ENCODE measurements at places on chromosomes 7 and 10.

GRCh38 chr7:15015545-15016314 lies 113.2 kb upstream of the DGKB start:
- DNase-seq = no peak

DNA sequence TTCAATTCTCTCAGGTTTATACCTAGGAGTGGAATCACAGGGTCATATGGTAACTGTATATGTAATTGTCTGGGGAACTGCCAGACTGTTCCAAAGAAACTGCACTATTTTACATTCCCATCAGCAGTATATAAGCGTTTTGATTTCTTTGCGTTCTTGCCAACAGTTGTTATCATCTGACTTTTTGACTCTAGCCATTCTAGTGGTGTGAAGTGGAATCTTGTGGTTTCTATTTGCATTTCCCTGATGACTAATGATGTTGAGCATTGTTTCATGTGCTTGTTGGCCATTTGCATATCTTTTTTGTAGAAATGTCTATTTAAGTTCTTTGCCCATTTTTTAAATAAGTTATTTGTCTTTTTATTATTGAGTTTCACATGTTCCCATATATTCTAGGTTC lies 44.3 kb upstream of the ZC3HAV1 start:
- no peak for DNase-seq

- no peak for DNase-seq
Measured at GRCh38 chr7:132436121-132436520, 140.1 kb downstream of the PLXNA4 start.

DNA sequence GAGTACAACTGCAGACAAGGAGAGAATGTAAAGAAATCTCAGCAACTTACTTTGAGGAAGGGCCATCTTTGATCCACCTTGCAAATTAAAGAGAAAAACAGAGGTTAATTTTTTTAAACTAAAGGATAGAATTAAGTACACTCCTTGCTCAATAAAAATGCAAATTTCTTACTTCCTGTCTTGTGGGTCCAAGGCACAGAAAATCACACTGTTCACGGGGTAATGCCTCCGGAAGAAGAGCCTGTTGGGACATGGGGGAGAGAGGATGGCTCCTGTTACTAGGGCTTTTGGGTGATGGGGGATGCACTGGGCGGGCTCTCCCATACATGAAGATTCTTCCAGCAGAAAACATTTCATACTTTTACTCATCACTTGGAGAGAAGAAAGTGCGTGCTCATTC lies 301.8 kb downstream of the TNS3 start:
- no peak for DNase-seq

- no peak for DNase-seq
Measured at GRCh38 chr10:117218654-117219053, 21.4 kb downstream of the KCNK18 start.

DNA sequence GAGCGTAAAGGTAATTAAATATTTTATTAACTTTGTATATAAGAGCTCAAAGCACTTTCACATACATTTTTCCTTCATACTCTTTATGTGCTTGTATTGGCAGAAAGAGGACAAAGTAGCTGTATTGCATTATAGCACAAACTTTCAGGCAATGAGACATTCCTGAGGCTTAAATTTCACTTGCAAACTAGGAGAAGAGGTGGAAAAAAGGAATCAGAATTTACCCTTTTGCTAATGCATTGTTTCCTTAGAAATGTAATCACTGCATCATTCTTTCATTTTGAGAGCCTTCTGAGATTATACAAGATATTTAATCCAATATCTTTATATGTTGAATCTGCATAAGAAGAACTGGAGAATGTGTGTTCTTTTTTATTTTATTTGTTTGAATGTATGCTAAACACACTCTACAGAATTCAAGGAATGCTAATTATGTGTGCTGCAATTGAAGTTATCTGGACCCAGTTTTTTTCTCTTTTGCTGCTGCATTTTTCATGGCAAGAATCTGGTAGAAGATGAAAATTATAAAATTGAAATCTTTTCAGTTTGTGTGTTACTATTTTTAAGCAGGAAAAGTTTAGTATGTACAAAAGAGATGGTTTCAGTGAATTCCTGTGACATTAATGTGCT lies 185.1 kb downstream of the NXPH1 start:
- DNase-seq = no peak

DNA sequence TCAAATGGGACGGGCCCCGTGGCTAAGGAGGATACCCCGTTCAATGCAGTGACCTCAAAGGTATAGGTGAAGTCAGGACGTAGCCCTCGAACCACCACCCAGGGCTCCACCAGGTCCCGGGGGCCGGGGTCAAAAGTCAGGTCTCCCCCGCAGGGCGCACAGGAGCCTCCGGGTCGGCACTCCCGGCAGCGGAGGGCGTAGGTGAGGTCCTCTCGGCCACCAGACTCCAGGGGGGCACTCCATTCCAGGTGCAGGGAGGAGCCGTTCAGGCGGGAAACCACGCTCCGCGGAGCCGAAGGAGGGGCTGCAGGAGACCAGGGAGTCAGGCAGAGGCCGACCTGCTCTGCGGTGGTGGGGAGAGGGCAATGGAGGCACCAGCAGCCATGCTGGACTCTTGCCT lies 7.7 kb downstream of the EPHB4 start:
- no peak for DNase-seq

DNA sequence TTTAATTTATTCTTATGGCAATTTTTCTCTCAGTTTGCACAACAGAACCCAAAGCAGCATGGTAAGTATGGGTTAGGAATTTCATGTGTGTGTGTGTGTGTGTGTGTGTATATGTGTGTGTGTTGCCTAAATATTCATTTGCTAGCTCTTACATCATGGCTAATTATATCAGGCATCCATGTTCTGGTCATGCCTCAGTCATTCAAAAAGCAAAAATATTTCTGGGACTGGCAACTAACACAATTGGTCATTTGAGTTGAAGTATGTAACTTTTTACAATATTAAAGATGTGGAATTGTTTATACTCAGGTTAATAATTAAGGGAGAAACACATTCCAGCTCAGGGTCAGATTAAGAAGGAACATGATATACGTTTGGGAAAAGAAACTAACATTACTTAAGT lies 67.6 kb upstream of the PHYHIPL start:
- no peak for DNase-seq

DNA sequence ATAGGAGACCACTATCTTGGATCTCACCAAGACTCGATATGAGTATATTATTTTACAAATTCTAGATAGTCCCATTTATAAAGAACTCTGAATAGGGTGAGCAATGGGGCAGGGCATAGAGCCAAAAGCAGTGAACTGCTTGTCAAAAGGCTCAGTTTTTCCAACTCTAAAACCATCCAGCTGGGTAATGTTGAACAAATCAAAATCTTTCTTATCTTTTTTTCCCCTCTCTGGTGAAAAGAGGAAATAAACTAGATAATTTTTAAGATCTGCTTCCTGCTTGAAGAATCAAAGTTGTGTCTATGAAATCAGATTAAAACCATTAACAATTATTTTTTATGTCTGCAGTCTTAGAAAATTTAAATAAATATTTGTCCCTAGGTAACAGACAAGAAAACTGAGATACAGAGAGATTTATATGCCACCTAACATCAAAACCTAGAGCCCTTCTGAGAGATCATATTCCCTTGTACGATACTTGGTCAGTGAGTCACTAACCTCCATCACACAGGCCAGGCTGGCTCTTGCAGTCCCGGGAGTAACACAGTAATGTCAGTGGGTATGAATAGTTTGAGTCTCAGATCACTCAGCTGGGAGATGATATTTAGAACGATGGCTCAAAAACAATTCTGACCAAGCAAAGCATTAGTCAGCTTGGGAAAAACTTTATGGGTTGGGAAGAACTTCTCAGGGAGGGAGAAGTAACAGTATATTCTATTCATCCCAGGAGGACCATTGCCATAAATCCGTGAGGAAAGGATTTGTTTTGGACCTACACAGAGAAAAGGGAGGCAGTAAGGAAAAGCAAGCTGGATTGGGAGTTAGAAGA lies 178.8 kb downstream of the REEP3 start:
- no peak for DNase-seq

- DNase-seq = no peak
Measured at GRCh38 chr7:158815083-158815799, 14.1 kb downstream of the ESYT2 start.

GRCh38 chr7:11171569-11172192 lies 198.0 kb downstream of the PHF14 start:
- DNase-seq = no peak

DNA sequence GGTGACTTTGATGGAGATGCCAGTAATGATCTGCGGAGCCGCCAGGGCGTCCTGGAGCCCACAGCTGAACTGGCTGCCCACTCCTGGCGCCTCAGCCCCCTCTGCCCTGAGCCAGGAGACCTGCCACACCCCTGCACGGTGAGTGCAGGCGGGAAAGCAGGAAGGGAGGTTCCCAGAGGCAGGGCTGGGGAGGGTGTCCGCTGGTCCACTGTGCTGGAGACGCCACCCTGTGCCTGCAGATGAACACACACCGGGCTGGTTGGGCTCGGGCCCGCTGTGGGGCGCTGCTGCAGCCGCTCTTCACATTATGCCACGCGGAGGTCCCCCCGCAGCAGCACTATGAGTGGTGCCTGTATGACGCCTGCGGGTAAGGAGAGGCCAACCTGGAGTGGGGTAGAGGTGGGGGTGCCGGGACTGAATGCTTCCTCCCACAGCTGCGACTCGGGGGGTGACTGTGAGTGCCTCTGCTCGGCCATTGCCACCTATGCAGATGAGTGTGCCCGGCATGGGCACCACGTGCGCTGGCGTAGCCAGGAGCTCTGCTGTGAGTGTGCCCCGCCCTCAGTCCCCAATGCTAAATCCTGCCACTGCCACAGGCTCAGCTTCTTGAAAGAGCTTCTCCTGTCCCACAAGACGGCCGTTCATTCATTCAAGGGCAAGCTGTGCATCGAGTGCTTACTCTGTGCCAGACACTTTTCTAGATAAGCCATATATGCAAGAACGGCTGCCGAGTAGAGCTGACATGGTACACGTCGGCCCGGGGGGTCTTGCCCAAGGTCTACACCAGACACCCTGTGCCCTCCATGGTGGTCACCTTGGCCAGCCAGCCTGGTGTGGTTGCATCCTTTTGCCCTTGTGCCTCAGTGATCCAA lies 14.3 kb upstream of the ZNF467 start:
- no peak for DNase-seq

GRCh38 chr10:5395168-5395567 lies 9.5 kb downstream of the TUBAL3 start:
- DNase-seq = no peak

DNA sequence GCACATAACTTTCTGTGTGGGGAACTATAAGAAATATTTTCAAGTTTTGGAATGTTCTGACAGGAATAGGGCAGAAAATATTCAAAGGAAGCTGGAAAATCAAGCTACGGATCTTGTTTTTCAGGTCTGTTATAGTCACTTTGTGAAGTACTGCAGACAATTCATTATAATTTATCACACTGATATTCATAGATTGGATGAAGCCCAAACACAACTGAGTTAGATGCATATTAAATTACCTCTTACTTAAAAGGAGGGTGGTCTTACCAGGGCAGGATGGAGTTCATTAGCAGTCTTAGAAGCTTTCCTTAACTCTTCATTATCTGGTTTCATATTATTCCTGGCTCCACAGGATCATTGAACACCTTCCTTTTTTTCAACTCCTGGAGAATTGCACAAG lies 242.3 kb downstream of the DYNC1I1 start:
- no peak for DNase-seq

DNA sequence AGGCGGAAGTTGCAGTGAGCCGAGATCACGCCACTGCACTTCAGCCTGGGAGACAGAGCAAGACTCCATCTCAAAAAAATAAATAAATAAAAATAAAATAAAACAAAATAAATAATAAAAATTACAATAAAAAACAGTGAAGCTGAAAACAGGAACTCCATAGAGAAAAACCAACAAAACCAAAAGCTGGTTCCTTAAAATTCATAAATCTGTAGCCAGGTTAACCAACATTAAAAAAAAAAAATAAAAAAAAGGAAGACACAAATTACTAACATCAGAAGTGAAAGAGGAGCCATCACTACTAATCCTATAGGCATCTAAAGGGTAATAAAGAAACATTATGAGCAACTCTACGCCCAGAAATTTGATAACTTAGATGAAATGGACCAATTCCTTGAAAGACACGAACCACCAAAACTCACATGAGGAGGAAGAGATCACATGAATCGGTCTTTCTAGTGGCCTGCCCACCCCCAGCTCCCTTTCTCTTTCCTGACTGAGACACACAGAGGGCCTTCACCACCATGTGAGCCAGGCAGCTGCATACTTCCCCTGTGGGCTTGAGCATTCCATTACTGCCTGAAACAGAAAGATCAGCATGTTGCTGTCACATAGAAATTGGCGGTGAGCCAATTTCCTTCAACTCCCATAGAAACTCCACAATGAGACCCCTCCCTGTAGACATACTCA lies 208.7 kb downstream of the MAD1L1 start:
- no peak for DNase-seq

DNA sequence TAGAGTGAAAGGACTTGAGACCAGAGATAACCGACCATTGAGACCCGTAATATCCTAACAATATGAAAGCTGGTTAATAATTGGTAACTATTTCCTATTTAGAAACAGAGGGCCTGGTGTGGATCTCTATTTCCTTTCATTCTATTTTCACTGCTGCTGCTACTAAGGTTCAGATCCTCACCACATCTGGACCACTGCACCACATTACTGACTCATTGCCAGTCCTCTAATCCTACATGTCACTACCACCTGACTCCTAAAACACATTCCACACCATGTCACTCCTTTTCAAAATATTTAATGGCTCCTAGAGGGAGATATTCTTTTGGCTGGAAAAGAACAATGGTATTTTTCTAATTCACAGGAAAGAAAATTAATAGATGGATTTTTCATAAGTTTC lies 6.4 kb downstream of the USP54 start:
- no peak for DNase-seq

DNA sequence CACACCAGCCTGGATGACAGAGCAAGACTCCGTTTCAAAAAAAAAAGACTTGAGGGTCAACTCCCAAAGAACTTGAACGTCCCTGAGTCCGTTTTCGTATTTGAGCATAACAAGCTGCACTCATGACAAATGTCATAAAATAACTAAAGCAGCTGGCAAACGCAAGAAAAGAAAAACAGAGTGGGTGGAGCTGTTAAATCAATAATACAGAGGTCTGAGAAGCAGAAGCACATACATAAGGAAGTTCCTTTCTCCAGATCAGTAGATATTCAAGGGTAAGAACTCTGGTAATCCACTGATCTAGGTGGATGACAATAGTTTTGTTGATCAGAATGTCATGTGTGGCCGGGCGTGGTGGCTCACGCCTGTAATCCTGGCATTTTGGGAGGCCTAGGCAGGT lies 150.1 kb downstream of the FAM107B start:
- no peak for DNase-seq

DNA sequence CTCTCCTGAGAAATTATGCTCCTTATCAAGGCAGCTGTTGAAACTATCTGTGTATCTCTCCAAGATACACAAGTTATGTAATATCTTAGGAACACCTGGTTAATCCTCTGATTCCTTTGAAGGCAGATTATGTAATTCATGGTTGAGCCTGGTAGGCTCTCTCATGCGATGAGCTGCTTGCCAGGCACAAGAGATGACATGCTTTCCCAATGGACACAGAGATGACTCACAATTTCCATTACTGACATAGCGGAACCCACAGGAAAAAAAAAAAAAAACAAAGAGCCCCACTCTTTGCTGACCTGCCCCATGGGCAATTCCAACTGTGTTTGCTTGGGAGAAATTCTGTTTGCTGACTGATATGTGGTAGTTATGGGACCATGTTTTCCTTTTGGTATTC lies 736.4 kb upstream of the PHF14 start:
- DNase-seq = no peak

- no peak for DNase-seq
Measured at GRCh38 chr7:36244429-36244828, 91.4 kb downstream of the EEPD1 start.
